AG04450 (cell line): ENCODE measurements at places on chromosomes 2 and 18.

- DNase-seq = no peak
Measured at GRCh38 chr2:28695245-28695647, 56.4 kb upstream of the PPP1CB start.

GRCh38 chr2:99255491-99256318 lies at the start of gene LYG2:
Gene LYG2, minus strand, starts transcription at chr2:99255666. Its CDS starts 1,406 bp downstream, at chr2:99254260.
- no peak for DNase-seq

GRCh38 chr2:212064318-212064717 lies 474.3 kb downstream of the ERBB4 start:
- no peak for DNase-seq

- no peak for DNase-seq
Measured at GRCh38 chr2:96087130-96087529, 29.2 kb downstream of the ADRA2B start.

GRCh38 chr2:17547237-17547636 lies 6.7 kb downstream of the VSNL1 start:
- DNase-seq = no peak

DNA sequence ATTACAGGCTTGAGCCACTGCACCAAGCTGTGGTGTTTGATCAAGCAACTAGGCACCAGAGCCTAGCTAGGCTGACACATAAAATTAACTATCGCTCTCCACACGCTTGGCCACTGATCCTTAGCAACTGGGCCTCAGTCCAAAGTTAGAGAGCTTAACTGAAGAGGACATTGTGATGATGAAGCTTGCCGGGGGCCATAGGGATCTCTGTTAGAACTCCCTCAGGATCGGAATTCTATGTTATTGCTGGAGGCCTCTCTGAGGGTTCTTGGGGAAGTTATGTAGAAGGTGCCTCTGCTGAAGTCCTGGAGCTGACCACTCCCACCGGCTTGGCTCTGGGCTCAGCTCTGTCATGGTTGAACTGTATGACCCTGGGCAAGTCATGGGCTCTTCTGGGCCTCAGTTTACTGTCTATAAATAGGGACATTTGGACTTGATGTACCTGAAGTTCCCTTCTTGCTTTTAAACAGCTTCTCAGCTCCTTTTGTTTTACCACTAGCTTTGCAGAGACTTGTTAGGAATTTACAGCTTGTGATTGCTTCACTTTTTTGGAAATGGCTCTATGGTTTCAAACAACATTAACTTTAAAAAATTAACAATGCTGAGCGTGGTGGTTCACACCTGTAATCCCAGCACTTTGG lies 44.1 kb downstream of the GATA6 start:
- DNase-seq = no peak

GRCh38 chr2:98705333-98705617 lies 25.7 kb downstream of the MGAT4A start:
- no peak for DNase-seq
